CD4-positive, CD25-positive, alpha-beta regulatory T cell (primary cell): ENCODE measurements at places on chromosomes 5 and 9. TPM values are rescaled to one million over a fixed set of nuclear protein-coding genes. Genes with fewer than 3 reads are reported as not detected.

The DMXL1 gene
- 10.8 TPM for polyA plus RNA-seq

The STOM gene
- 25.1 TPM for polyA plus RNA-seq

The TAS2R1 gene
- not detected for polyA plus RNA-seq

The GPR150 gene
- 0.77 TPM for polyA plus RNA-seq

The LHX3 gene
- polyA plus RNA-seq: not detected

The IRGM gene
- polyA plus RNA-seq: 0.37 TPM

The MPDZ gene
- not detected for polyA plus RNA-seq

The MSX2 gene
- polyA plus RNA-seq: not detected

The TLX3 gene
- not detected for polyA plus RNA-seq
